ENCODE measurements at places on chromosomes 13 and 19.

- no peak for DNase-seq
Measured at GRCh38 chr19:19587771-19588170, 30.7 kb downstream of the PBX4 start.

- DNase-seq, result no peak
Measured at GRCh38 chr13:45036206-45036605, 46.9 kb downstream of the GPALPP1 start.

DNA sequence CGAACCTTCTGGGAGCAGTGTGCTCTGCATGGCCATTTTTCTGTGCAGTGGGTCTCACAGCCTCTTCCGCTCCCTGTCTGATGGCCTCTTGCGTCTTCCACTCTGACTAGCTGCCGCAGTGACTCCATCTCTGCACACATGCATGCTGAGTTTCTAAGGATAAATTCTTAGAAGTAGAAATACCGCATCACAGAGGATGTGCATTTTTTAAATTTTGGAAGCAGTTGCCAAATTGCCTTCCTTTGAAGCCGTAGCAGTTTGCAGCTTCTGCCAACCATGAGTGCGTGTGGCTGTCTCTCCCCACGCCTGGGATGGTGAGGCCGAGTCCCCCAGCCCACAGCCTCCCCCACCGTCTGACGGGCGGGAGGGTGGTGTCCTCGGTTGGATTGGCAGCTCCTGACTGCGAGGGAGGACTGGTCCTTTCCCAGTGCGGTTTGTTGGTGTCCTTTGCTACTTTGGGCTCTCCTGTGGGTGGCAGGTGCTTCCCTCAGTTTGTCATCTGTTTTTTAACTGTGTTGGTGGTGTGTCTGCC is 9.8 kb downstream of the FZR1 start:
- DNase-seq, result no peak

- DNase-seq, result no peak
Measured at GRCh38 chr13:58666331-58666730, 1034.8 kb downstream of the PCDH17 start.

DNA sequence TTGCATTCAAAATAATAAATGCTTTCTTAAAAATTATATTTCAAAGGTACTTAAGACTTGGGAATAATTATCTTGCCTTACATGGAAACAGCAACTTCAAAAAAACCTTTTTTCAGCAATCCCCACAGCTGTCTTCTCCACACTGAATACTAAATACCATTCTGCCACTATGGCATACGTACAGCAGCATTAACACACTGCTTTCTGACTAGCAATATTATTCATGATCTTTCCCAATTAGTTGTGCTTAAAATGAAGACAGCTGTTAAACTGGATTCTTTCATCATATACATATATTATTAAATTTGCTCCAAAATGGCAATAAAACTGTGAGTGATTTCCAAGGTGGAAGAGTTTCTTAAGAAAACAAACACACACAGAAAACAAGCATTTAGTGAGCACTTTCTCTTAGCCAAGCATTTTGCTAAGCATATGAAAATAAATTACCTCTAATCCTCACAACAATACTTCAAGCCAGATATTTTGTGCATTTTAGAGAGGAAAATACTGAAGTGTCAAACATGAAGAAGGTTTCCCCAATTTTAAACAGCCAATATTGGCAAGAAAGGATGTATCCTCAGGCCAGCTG is 609.5 kb downstream of the SLITRK1 start:
- no peak for DNase-seq

Data from anterior cingulate cortex (tissue), 58 donors.